EH (cell line): ENCODE measurements at places on chromosomes 16 and 17.

DNA sequence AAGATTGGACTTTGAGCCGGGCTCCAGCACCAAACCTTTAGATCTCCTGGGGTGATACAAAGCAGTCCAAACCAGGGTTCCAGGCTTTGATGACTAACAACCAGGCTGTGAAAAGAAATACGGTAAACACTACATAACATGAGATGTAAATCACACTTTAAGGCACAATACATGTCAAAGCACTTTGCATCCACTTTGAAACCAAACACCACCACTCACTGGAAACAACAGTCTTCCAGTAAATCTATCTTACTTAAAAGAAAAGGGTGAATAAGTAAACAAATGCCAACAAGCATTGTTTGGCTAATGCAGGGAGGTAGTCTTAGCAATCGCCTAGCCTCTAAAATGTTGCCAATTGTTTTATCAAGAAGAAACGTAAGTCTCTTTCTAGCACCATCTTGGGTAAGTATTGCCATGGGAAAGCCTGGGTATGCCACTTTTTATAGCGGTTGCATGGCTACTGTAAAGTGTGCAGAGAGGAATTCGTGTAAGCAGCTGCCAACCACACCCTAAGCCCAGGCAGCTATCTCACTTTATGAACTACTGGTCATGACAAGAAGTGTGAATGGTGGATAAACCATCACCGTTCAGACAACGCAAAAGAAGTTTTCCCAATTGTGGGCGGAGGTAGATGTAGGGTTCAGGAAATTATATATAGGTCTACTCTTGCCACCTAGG lies 267.4 kb upstream of the PSMD7 start:
- DNase-seq, result no peak

DNA sequence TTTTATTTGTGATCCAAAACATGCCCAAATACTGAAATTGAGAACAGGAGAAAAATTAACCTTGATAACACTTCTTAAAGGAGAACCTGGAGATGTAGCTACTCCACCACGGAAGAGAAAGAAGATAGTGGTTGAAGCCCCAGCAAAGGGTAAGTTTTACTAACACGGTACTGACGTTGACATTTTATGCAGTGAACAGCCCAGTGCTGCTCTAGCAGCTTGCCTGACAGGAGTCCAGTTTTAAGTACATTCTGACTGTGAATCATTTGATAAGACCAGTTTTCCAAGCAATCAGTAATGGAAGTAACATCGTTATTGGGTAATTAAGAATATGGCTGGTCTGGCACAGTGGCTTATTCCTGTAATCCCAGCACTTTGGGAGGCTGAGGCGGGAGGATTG lies 6.5 kb downstream of the ORC6 start:
- no peak for DNase-seq

GRCh38 chr17:16474012-16474725 lies 17.8 kb downstream of the LRRC75A start:
- DNase-seq, result peak; percentile 89

DNA sequence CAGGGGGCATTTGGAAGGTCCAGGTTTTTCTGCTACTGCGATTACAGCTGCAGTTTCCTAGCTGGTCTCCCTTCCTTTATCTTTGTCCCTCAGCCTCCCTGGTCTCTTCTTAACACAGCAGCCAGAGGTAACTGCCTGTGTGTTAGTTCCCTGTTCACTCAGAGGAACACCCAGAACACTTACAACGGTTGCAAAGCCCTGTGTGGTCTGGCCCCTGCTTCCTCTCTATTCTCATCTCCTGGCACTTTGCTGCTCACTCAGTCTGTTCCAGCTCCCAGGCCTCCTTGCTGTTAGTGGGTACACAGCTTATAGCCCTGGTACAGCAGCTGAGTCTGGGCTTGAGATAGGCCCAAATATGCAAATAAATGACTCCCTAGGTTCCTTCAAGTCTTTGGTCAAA lies 16.4 kb downstream of the NTN1 start:
- no peak for DNase-seq

DNA sequence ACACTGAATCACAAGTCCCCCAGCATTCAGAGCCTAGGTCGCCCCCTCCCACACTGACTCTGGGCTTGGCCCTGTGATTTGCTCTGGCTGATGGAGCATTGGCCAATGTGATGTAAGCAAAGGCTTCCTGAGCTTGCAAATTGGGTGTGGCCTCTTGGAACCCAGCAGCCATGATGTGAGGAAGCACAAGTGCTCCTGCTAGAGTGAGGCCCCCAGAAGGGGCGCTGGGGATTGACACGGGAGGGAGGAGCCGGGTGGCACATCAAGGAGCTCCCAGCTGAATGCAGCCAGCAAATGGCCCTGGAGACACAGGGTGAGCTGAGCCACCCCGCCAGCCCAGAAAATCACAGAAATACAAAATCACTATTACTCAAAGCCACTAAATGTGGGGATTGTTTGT lies 308.5 kb downstream of the C16orf95 start:
- DNase-seq, result no peak

- DNase-seq, result no peak
Measured at GRCh38 chr17:27793168-27793905, 7.0 kb downstream of the NOS2 start.

DNA sequence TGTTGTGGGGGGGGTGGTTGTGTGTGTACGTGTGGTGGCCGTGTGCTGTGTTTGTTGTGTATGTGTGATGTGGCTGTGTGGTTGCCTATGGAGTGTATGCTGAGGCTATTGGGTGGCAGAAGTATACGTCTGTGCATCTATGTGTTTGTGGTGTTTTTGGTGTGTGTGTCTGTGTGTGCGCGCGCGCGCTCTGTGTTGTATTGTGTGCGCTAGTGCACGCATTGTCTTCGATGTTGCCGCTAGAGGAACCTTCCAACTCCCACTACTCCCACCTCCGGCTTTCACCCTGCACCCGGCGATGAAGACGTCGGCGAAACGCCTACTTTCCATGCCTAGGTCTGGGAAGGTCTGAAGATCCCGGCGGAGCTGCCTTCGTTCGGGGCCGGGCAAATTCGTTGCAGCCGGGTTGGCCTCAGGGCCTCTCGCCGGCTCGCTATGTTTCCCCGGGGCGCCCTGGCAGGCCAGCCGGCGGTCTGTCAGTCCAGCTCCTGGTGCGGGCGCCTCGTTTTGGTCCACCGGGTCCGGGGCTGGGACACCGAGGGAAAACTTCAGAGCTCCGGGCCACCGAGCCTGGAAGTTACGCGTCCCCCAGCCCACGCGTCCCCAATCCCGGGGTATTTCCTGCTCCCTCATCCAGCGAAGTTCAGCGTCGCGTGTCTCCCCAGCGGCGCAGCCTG lies 5.2 kb upstream of the DLX4 start:
- DNase-seq, result no peak

DNA sequence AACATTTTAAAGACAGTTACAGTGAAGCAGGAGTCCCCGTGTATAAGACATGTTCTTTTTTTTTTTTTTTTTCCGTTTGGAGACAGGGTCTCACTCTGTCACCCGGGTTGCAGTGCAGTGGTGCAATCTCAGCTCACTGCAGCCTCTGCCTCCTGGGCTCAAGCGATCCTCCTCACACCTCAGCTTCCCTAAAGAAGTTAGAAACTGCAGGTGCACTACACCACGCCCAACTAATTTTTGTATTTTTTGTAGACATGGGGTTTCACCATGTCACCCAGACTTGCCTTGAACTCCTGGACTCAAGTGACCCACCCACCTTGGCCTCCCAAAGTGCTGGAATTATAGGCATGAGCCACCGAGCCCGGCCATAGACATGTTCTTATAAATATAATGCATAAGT lies 3.0 kb downstream of the EVI2B start:
- DNase-seq, result no peak

GRCh38 chr17:36937959-36938565 lies 787 bp downstream of the LHX1 start:
- peak; percentile 33 for DNase-seq

DNA sequence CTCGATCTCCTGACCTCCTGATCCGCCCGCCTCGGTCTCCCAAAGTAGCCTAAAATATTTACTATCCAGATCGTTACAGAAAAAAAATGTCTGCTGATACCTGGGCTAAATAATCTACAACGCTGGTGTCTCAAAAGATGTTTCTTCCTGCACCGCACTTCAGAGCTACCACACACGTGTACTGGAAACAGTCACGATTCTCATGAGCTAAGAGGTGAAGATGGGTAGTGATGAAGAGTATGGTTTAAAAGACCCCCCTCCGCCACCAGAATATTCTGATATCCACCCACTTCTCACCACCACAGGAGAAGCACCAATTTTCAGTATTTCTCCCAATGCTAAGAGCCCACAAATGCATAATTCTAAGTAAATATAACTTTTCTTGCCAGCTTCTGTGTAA lies 50.2 kb downstream of the SMG6 start:
- DNase-seq, result no peak

DNA sequence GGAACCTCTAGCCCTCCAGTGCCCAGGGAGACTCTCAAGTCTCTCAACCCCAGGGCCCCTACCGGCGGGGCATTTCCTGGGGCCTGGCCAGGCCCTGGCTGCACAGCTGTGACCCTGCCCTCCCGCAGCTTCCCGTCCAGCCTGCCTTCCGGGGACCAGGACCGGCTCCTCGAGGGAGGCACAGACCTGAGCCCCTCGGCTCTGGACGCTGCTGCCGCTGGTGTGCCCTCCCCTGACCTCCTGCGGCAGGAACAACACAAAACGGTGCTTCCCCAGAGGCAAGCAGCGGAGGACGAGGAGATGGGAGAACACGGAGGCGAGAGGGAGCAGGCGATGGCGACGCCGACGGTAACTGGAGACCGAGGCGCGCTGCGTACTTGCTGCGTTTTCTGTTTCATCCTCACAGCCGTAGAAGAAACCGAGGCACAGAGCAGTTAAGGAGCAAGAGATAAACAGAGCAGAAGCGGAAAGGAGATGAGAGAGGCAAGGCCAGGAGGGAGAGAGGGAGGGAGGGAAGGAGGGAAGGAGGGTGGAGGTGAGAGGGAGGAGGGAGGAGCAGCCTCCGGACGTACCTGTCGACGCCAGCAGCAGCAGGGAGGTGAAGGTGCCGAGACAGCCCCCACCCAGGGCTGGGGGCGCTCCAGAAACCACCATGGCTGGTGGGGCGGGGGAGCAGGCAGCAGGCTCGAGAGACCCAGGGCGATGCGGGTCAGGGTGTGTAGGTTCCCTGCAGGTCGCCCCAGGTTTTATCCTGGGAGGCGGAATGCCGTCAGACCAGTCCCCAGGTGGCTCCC lies at the start of gene PRSS22:
Gene PRSS22, minus strand, starts transcription at position 720 of the 794 bp plus-strand sequence. Its CDS starts 66 bp downstream, at position 654.
- no peak for DNase-seq

DNA sequence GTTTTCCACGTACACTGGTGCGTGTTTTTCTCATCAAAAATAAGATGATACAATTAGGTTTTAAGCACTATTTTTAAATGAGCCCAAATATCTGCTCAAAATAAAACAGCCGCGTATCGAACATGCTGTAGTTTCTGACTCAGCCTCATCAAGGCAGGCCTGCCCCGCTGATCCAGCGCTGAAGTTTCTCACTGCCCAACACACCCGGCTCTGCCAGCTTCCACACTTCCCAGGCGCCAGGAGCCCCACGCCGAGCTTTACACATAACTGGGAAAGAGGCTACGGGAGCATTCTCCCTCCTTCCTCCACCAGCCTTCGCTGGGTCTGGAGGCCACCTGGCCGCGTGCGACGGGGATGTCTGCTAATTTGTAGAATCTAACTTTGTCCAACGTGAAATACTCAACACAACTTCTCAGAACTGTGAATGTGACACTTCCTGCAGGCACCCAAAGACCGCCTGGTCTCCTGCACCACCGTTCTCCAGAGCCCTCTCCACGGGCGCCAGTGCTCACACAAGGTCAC lies 42.1 kb downstream of the MAP1LC3B start:
- DNase-seq, result no peak

GRCh38 chr17:64496348-64496785 lies 487 bp downstream of the POLG2 start:
- DNase-seq, result peak; percentile 18

DNA sequence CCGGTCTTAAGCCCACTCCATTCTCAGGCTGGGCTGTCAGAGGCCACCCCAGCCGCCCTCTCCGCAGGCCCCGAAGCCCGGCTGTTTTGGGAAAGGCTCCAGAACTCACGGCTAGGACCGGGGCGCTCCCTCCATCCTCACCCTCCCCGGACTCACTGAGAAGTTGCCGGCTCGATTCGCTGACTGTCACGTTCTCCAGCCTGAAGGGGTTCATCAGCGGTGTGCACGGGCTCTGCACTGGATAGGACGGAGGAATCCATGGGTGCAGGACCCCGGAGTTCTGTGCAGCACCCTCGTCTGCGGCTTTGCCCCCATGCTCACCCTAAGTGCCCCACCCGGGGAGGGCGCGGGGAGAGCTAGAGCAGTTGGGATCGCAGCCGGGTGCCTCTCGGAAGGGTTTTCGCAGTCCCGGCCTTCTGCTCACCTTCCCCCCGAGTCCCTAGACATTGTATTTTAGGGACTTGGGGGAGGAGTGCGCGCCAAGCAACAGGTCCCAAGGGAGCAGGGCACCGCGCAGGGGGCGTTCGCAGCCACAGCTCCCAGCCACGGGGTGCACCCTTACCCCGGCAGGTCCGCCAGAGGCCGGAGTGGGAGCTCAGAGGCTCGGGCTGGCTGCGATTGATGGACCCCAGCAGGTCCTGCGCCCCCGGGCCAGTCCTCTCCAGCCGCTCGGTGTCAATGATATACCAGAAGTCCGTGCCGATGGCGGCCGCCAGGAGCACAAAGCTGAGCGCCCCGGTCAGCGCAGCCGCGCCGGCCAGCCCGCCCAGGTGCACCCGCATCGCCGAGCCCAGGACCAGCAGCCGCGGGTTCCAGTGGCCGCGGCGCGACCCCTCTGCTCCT lies 1.0 kb downstream of the TMEM114 start:
- no peak for DNase-seq

GRCh38 chr17:58291246-58291645 lies 10.5 kb upstream of the MPO start:
- no peak for DNase-seq

DNA sequence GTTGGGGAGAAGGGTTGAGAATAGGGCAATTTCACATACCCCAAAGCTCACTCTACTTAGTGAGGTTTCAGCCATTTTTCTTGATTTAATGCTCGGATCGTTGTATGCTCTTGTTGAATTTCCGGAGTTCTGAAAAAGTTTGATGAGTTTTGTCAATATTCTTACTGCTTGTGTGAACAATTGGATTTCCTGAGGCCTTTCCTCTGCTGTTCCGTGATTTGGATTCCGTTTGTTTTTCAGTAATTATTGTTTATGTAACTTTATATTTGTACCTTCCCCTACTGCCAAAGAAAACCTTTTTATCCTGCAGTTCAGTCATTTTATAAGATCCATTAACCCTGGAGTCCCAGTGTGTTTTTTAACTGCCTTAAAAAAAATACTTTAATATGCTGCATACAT lies 62.9 kb downstream of the PHKB start:
- DNase-seq, result no peak

- no peak for DNase-seq
Measured at GRCh38 chr16:20920091-20920490, 19.5 kb downstream of the LYRM1 start.

GRCh38 chr16:30921459-30921747 lies 2.0 kb upstream of the FBXL19 start:
- DNase-seq, result no peak

- DNase-seq, result peak; percentile 6
Measured at GRCh38 chr16:48194828-48195556, 39.2 kb upstream of the ABCC12 start.
